ENCODE measurements at places on chromosomes 1 and 21. TPM values are rescaled to one million over a fixed set of nuclear protein-coding genes. Genes with fewer than 3 reads are reported as not detected.

TTC39A gene
- total RNA-seq, result 14.5 TPM

- DNase-seq, result no peak
These were observed 84.6 kb upstream of the DPYD start for GRCh38 chr1:98005326-98006010.

DNA sequence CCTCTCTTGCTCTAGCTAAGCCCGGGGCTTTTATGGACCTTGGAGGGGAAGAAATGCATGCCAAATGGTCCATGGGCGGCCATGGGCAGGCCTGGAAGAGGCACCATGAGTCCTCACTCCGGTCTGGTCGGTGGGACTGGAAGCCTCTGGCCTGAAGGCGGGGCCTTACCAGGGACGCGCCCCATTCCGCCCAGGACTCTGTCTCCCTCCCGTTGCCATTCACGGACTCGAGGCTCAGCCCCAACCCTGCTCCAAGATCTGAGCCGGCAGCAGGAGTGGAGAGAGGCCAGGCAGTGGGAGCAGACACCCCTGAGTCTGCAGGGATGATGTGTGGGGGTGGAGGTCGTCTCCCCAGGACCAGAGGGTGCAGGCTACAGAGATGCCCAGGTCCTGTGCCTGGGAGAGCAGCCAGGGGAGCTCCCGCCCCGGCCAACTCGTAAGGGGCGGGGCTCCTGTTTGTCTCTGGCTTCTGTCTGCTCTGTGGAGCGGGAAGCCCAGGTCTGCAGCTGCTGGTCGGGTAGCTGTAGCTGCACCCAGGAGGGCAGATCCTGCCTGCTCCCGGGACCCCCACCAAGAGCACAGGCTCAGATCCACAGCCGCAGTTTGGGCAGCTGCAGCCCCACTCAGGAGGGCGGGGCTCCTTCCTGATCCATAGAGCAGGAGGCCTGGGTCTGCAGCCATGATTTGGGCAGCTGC lies 8.3 kb upstream of the KANK4 start:
- no peak for DNase-seq

MEX3A gene
- total RNA-seq, result 0.21 TPM

CHD1L gene
- 17.9 TPM for total RNA-seq

GRCh38 chr1:212561501-212561931 lies 47.0 kb upstream of the ATF3 start:
- no peak for DNase-seq
